Uterus (tissue), 4 donors: ENCODE measurements at places on chromosomes 1 and 21. TPM values are rescaled to one million over a fixed set of nuclear protein-coding genes. Genes with fewer than 3 reads are reported as not detected.

- DNase-seq: no peak
These were observed 9.7 kb upstream of the GPR61 start for GRCh38 chr1:109529881-109530456.

The SPATA1 gene
- total RNA-seq: not detected

DNA sequence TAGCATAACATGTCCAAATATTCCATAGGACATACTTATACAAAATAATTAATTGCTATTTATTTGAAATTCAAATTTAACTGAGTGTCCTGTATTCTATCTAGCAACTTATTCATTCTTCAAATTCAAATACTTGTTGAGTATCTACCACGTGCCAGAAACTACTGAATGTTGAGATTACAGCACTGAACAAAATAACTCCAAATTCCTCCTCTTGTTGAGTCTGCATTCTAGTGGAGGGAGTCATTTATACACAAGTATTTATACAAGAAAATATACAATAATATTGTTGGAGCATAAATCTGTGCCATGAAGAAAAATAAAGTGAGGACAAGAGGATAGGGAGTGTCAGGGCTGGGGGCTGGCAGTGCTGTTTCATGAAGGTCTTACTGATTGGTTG lies 43.7 kb upstream of the CDC42BPA start:
- DNase-seq: no peak

GRCh38 chr1:8398677-8399076 lies 80.8 kb downstream of the SLC45A1 start:
- no peak for DNase-seq

- no peak for DNase-seq
These were observed 140.3 kb downstream of the PLXNA2 start for GRCh38 chr1:208103597-208104513.

GRCh38 chr1:77978969-77979876 lies at the start of gene FUBP1:
TSS of gene FUBP1 (minus strand) at chr1:77979072. CDS start at chr1:77979004, 68 bp downstream.
- peak; percentile 96 for DNase-seq

GRCh38 chr1:54569339-54569738 lies 21.3 kb downstream of the ACOT11 start:
- DNase-seq: no peak

GRCh38 chr1:163174524-163175437 lies 27.9 kb downstream of the RGS5 start:
- DNase-seq: peak; percentile 58

The OR2L8 gene
- not detected for total RNA-seq

- no peak for DNase-seq
These were observed 113.9 kb downstream of the PEX14 start for GRCh38 chr1:10588640-10589039.

The GPR153 gene
- 5.6 TPM for total RNA-seq

The SLAMF6 gene
- 0.82 TPM for total RNA-seq

DNA sequence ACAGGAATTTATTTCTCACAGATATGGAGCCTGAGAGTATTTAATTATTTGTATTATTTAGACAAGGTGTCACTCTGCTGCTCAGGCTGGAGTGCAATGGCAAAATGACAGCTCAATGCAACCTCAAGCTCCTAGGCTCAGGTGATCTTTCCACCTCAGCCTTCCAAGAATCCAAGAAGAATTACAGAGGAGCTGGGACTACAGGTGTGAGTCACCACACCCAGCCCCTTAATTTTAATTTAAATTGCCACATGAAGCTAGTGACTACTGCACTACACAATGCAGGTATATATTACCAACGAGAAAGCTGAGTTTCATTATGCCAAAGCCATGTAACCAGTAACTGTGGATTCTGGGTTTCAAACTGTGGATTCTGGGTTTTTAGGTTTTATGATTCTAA lies 2.1 kb downstream of the KHDC4 start:
- DNase-seq: no peak

The MROH9 gene
- not detected for total RNA-seq

The NES gene
- 9.7 TPM for total RNA-seq

DNA sequence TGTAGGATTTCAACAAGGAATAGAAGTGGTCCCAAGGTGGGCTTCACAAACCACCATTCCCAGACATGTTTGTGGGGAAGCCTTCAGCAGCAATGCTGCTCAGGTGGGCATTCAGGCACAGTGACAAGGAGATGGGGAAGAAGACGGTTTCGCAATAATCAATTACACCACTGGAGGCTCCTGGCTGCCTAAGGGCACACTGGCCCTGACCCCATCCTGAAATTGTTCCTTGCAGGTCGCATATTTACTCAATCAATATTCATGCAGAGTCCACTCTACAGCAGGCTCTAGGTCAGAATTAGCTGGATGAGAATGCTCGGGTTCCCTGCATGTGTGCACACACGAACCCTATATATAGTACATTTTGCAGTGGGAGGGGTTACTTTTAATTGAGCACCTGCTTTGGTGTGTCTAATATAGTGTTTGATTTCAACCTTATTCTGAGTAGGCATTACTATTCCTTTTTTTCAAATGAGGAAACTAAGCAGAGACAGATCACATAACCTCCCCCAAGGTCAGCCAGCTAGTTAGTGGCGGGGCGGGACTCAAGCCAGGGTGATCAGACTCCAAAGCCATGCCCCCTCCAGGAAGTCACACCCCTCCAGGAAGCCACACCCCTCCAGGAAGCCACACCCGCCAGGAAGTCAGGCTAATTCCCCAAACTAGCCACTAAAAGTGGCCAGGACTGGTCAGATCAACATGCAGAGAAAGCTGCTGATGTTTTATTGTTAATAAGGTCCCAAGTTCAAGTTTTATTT lies 106.5 kb downstream of the HLCS start:
- DNase-seq: peak; percentile 70

DNA sequence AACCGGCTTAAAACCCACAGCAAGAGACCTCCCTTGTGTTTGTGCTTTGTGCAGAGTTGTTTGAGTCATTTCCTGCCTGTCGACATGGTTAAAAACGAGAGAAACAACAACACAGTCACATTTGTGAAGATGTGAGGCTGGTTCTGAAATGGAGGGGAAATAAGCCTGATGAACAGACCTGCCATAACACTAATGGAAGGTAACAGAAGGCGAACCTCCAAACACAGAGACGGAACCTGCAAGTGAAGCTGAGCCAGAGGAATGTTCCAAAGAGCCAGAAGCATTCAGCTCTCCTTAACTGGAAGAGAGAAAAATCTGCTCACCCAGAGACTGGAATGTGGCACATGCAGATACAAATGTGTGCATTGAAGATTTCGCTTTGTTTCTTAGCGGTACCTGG lies 53.2 kb upstream of the RAVER2 start:
- DNase-seq: no peak

GRCh38 chr1:211503542-211503941 lies 11.6 kb upstream of the RD3 start:
- DNase-seq: no peak

DNA sequence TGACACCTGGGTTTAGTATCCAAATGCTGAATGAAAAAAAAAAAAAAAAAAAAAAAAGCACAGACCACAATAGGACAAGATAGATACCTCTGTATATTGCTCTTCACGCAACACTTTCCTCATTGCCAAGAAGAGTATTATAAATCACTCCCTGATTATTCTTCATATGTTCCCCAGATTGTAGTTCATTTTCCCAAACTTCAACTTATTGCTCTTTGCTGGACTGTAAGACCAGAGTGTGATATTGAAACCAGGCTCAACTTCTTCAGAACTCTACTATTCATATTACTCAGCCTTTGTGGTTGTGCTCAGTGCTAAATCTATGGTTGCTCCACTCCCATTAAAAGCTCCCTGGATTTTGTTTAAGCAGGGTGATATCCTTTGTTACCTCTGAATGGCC lies 180.4 kb downstream of the NTMT2 start:
- DNase-seq: no peak

The GBP6 gene
- total RNA-seq: not detected

GRCh38 chr1:44292651-44293050 lies 62.4 kb downstream of the ERI3 start:
- DNase-seq: no peak

- DNase-seq: peak; percentile 57
These were observed 33.9 kb downstream of the SPSB1 start for GRCh38 chr1:9326596-9326995.

- no peak for DNase-seq
These were observed 5.4 kb upstream of the EXO1 start for GRCh38 chr1:241842565-241842964.

DNA sequence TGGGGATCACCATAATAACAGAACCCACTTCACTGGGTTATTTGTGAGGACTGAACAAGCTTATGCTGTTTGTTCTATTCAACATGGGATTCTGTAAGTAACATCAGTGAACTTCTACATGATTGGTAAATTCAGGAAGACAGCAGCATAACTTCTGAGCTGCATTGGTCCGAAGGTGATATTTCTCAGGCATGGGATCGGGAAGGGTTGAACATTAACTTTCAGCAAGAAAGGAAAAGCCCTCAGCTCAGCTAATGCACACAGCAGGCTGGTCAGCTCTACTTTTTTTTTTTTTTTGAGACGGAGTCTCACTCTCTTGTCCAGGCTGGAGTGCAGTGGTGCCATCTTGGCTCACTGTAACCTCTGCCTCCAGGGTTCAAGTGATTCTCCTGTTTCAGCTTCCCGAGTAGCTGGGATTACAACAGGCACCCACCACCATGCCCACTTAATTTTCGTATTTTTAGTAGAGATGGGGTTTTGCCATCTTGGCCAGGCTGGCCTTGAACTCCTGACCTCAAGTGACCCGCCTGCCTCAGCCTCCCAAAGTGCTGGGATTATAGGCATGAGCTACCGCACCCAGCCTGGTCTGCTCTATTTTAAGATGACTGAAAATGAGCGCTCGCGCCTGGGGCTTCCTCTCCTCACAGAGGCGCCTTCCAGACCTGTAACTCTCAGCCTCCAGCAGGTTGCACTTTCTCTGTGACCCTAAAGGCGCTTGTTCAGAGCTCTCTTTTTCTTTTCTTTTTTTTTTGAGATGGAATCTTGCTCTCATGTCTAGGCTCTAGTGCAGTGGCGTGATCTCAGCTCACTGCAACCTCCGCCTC lies 42.2 kb downstream of the ECE1 start:
- no peak for DNase-seq

DNA sequence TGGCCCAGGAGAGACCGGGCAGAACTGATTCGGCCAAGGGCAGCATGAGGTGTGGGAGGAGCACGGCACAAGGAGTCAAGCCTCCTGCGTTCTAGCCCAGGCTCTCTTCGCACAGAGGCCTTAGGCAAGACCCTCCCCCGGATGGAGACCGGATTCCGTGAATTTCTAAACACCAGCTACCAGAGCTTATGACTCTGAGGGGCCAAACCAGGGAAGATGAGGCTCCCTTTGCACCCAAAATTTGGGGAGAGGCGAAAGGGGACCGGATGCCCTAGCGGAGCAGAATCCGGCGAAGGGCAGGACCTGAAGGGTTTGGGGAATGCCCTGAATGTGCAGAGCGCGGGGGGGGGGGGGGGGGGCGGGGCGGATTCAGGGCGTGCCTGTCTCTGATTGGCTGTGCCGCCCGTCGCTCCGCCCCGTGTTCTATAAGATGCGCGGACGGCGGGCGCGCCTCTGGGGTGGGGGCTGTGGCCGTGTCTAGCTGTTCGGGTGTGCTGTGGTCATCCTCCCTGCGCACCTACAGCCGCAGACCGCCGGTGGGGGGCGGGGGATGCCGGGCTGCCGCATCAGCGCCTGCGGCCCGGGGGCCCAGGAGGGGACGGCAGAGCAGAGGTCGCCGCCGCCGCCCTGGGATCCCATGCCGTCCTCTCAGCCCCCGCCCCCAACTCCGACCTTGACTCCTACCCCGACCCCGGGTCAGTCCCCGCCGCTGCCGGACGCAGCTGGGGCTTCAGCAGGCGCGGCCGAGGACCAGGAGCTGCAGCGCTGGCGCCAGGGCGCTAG lies at the start of gene TRNP1:
TSS of gene TRNP1 (plus strand) at position 456 of the 783 bp plus-strand sequence. CDS start at position 551, 95 bp downstream.
- peak; percentile 72 for DNase-seq

- DNase-seq: no peak
These were observed 152.8 kb downstream of the TTLL7 start for GRCh38 chr1:83846138-83846537.

DNA sequence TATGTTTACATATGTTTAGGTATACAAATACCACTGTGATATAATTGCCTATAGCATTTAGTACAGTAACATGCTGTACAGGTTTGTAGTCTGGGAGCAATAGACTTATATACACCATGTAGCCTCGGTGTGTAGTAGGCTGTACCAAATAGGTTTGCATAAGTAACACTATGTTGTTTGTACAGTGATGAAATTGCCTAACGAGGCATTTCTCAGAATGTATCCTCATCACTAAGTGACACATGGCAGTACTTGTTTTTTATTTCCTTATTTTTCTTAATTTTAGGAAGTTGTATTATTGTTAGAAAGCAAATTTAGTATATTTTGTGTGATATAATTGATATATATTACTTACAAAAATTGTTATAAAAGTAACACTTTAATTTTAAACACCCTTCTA lies 840.9 kb downstream of the LTN1 start:
- no peak for DNase-seq

GRCh38 chr1:180246579-180246978 lies 16.5 kb downstream of the LHX4 start:
- no peak for DNase-seq

The RGS5 gene
- total RNA-seq: 157 TPM

- DNase-seq: peak; percentile 85
These were observed 3.0 kb downstream of the OLFML3 start for GRCh38 chr1:113981962-113982931.

- no peak for DNase-seq
These were observed 30.8 kb downstream of the PLPP3 start for GRCh38 chr1:56548571-56548970.

GRCh38 chr1:43711049-43711448 lies 3.7 kb downstream of the ST3GAL3 start:
- DNase-seq: no peak

The ETNK2 gene
- total RNA-seq: 23.9 TPM

The RHBG gene
- total RNA-seq: not detected

GRCh38 chr1:217453816-217454215 lies 177.1 kb downstream of the GPATCH2 start:
- DNase-seq: no peak

DNA sequence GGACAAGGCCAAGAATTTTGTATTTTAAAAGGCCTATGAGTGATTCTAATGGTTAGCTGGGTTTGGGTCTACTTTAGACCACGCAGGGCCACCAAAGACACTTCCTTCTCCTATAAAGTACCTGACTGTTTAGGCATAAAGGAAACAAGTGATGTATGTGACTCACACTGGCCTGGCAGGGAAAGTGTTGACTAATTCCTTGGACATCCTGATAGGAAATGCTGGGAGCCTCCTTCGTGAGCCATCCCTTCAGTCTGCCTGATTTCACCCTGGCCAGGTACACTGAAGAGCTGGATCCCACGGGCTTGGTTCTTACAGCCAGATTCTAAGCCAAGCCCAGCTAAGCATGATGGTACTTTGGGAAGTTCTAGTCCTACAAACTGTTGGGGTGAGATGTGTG lies 100.5 kb upstream of the HMGB4 start:
- no peak for DNase-seq

GRCh38 chr1:212595787-212596714 lies 12.5 kb upstream of the ATF3 start:
- no peak for DNase-seq

The EYA3 gene
- total RNA-seq: 30.4 TPM

The TRPM2 gene
- 0.29 TPM for total RNA-seq

The BGLAP gene
- total RNA-seq: 0.90 TPM

- no peak for DNase-seq
These were observed 100.0 kb downstream of the SLC25A24 start for GRCh38 chr1:108100148-108100547.
